ENCODE measurements at places on chromosomes 4 and X. TPM values are rescaled to one million over a fixed set of nuclear protein-coding genes. Genes with fewer than 3 reads are reported as not detected.

GRCh38 chr4:153243468-153243867, 39.2 kb downstream of the TRIM2 start:
- no peak for DNase-seq

DNA sequence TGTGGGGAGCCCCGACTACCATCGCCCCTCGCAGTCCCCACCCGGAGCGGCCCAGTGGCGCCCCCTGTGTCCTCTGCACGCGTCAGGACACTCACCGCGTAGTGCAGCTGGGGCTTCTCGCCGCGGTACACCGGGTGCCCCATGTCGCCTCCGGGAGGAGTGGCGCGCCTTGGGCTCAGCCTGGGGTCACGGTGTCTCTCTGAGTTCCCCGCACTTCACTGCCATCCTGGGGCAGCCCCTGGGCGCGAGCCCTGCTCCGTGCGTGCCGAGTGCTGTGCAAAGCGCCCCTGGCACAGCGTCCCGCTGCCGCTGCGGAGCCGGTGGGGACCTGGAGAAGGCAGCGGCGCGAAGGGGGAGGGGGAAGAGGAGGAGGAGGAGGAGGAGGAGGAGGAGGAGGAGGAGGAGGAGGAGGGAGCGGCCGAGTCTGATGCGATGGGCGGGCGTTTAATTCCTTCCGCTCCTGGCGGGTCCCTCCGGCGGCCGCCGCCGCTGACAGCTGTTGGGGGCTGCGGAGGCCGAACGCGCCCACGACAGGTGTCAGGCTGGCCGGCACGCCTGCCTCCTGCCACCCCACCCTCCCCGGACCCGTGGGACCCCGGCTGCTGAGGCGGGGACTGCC, 134.3 kb downstream of the AMELX start:
- no peak for DNase-seq

DNA sequence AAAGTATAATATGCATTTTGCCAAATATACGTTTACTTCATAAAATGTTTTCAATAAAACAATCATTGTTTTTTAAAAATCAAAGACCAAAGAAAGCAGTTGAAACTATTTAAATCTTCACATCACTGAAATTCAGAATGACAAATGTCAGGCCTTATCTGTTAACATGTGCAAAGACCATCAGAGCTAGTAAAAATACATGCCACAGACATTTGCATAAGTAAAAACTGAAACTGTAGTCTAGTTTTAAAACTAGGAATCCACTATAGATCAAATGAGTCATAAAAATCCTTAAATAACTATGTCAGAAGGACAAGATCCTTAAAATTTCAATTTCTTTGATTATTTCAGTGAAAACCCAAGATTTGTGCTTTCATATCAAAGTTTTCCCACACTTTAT, 24.8 kb downstream of the KLHL15 start:
- no peak for DNase-seq

- peak; percentile 64 for DNase-seq
Measured at GRCh38 chrX:9557521-9557920, 92.7 kb downstream of the TBL1X start.

DNA sequence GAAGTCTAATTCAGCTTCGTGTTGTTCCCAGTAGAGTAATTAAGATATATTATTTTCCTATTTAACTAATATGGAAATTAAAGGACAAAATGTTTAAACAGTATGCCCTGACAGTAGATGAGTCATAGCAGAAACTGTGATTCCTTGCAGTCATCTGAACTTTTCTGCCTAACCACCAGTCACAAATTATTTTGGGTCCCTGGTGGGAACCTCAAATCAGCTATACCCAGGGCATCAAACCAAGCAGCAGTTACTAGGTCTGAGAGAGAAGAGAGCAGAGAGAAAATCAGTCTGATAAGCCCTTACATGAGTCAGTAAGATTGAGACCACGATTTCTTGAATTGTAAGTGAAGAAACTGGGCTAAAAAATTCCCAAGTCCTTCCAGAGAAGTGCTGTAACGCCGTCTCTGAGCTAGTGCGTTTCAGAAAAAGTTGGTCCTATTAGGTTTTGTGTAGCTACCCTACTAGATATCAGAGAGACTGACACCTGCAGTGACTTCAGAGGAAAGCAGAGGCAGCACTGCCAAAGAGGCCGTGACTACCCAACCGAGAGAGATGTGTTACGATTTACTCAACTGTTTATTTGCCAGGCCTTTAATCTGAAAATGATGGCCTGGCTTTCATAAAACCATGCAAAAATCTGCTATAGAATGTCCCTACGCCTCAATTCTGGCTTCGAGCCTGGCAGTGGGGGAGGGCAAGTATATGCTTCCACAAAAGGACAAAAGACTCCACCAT, 21.7 kb upstream of the GPM6A start:
- no peak for DNase-seq

DNA sequence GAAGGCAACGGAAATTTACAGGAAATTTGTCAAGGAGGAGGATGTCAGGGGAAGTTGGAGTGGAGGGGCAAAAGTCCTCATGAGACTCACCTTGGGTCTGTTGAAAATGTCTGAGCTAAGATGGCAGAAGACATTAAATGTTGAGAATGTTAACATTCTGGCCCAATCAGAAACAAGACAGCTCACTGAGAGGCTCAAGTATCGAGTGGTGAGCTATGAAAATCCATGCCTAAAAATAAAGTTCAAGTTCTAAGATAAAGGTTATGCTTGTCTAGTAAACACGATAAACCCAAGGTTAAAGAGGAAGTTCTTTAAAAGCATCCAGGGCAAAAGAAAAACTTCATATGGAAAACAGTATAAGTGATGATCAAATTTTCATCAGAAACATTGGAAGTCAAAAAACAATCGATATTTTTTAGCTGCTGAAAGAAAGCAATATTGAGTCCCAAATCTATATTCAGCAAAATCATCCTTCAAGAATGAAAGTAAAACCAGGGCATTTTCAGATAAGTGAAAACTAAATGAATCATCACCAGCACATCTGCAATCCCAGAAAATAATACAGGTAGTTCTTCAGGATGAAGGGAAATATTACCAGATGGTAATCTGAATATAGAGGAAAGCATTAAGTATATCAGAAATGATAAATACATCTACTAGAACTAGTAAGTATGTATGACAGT, 462.4 kb downstream of the TLL1 start:
- no peak for DNase-seq

DNA sequence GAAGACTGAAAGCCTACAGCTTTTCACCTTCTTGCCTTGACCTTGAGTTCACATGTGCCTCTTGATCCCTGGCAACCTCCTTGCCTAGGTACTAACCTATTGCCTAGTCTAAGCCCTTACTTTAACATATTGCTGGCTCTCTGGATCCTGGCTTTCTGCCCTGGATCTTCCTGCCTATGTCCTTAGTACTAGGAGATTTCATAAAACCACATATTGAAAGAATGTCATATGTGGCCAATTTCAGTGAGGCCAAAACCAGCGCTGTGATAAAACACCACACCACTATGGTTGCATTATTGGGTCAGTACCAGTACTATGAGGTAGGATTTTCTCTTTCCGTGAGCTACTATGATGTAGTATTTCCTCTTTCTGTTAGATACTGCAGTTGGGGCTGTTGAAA, 80.4 kb downstream of the CT47B1 start:
- no peak for DNase-seq

DNA sequence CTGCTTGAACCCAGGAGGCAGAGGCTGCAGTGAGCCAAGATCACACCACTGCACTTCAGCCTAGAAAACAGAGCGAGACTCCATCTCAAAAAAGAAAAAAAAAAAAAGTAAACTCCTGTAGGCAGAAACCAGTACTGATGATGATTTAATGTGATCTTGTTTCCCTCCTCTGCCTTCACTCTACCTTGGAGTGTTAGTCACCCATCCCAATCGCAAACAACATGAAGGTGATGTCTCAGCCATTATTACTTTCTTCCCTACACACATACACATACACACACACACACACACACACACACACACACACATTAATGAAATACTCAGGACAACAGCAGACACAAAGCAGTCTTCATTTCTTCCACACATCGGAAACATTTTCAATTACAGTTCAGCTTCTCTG, 15.6 kb downstream of the XKRX start:
- no peak for DNase-seq

- DNase-seq: no peak
Measured at GRCh38 chrX:49204017-49204416, 4.0 kb upstream of the SYP start.

DNA sequence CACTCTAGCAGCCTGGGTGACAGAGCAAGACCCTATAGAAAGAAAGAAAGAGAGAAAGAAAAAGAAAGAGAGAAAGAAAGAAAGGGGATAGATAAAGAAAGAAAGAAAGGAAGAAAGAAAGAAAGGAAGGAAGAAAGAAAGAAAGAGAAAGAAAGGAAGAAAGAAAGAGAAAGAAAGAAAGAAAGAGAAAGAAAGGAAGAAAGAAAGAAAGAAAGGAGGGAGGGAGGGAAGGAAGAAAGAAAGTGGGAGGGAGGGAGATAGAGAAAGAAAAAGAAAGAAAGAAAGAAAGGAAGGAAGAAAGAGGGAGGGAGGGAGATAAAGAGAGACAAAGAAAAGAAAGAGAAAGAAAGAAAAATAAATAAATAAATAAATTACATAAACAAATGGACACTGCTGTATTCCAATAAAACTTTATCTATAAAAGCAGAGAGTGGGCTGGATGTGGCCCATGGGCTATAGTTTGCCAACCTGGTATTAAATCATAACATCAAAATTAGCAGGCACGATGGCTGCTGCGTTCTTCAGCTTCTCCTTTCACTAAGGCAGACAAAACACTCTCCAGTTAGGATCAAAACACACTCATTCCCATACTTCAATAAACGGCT, 165.0 kb downstream of the ZNF674 start:
- no peak for DNase-seq

- DNase-seq: no peak
Measured at GRCh38 chrX:106606571-106606970, 5.2 kb upstream of the RADX start.

SMPX gene
- total RNA-seq: 0.67 TPM

VCX3B gene
- total RNA-seq: not detected

RRH gene
- total RNA-seq: 0.22 TPM

HSFX3 gene
- not detected for total RNA-seq

FRG2 gene
- not detected for total RNA-seq

Measured in HepG2 (cell line).